ENCODE measurements at places on chromosomes 12 and 14.

DNA sequence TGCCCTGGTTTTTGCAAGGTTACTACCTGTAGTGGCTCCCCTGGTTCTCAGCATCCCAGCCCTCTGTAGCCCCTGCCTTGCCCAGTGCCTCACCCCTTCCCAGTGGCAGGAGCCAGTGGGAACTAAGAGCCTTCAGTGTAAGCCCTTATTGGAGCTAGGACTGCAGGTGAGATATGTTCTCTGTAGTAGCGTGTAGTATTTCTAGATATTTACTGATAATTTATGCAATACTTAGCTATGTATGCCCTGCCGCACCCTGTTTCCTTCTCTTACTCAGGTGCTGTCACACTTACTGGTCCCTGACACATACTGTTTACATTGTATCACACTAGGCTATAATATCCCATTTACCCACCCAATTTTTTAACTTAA, 3.6 kb downstream of the BMAL2 start:
- DNase-seq, result no peak

DNA sequence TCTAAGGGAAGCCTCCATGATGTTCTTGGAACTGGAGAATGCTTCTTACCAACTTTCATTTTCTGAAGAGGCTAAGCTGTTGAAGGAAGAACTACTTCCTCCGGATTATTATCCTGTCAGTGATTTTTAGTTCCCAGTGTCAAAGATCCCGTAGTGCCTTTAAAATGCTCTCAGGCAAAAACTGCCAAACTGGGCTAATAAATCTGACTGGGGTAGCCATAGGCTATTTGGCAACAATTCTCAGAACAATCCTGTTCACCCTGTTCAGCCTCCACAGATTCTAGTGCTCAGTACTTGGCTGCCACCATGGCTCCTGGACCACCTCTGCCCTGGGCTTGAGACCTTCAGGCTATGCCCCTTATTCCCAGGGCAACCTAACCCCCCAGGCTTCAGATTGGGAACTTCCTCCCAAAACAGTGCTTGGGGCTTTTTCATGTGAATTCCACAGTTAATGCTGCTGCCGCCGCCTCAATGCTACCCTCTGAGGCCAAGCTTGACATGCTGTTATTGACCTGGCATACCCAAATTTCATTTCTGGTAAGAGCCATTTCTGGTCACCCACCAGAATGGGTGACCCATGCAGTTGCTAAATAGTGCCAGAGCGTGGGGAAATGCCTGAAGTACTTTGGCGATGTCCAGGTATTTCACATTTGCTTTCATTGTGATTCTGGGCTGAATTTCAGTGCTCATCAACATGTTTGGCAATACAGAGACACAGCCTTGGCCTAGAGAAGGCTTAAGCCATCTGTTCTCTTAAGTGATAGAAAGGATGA, 110.0 kb upstream of the ARHGAP5 start:
- no peak for DNase-seq

DNA sequence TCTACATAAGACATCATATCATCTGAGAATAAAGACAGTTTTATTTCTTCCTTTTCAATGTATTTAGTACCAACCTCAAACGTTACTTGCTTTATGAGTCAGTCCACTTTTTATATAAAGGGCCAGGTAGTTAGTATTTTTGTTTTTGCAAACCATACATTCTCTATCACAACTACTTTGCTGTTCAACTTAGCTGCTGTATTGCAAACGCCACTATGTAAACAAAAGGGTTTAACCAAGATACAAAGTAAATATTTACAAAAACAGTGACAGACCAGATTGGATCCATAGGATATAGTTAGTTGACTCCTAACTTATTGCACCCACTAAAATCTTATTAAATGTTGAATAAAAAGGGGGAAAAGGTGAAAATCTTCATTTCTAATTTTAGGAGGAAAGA, 87.7 kb upstream of the FOXG1 start:
- no peak for DNase-seq

DNA sequence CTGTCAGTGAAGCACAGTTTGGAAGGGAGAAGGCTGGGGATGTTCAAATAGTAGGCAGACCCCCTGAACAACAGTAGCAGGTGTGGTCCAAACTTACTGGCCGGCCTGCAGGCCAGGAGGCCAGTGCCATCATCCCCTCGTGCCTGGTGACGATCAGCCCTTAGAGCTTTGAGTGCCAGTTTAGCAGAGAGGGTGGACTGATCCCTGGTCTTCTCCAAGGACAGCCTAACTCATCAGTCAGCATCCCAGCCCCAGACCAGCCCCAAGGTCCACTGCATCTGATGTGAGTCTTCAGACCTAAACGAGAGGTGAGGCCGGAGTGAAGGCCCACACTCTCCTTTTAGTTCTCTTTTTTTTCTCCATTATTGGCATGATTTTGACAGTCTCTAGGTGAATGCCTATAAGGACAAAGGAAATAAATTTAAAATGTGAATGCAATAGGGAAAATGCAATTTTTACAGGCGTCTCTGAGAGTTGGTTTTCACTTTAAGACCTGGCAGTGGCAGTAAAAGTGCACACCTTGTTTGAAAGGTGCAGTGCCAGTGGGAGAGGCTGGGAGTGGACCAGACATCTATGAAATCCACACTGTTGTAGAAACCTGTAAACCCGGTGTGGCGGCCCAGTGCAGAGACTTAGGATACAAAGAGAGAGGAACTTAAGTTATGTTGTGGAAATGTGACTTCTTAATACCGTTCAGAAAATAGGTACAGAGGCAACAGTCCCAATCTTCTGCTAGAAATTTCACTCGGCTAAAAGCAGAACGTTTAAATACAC, 311.2 kb downstream of the CACNA1C start:
- DNase-seq, result no peak

DNA sequence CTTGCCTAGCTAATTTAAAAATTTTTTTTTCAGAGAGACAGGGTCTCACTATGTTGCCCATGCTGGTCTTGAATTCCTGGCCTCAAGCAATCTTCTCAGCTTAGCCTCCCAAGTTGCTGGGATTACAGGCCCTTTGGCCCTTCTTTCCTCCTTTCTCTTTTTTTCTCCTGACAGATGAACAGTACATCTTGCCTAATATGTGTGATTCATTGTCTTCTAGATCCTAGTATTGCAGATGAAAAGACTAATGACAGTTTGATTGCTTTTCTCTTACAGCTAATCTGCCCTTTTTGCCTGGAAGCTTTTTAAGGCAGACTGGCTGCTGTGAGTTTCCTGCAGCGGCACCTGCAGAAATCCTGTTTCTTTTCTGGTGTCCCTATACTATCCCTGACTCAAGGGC, 12.0 kb downstream of the DEPDC4 start:
- no peak for DNase-seq

- DNase-seq, result no peak
Measured at GRCh38 chr14:55454264-55455002, 14.0 kb upstream of the TBPL2 start.
